ENCODE measurements at places on chromosomes 2 and 18. TPM values are rescaled to one million over a fixed set of nuclear protein-coding genes. Genes with fewer than 3 reads are reported as not detected.

Gene TGFA
- total RNA-seq: 1.9 TPM

Gene RBM45
- total RNA-seq: 12.0 TPM

Gene EFHD1
- total RNA-seq: 211 TPM

Gene SEMA4C
- total RNA-seq: 66.3 TPM

Gene TRIM54
- 0.41 TPM for total RNA-seq

Gene CAVIN2
- 15.0 TPM for total RNA-seq

Gene ADCYAP1
- total RNA-seq: 1.3 TPM

Gene PCARE
- not detected for total RNA-seq

Gene MCM6
- total RNA-seq: 16.9 TPM

Gene SERPINB7
- 0.14 TPM for total RNA-seq

Gene ABCG8
- not detected for total RNA-seq

Gene APOB
- total RNA-seq: 4.7 TPM

DNA sequence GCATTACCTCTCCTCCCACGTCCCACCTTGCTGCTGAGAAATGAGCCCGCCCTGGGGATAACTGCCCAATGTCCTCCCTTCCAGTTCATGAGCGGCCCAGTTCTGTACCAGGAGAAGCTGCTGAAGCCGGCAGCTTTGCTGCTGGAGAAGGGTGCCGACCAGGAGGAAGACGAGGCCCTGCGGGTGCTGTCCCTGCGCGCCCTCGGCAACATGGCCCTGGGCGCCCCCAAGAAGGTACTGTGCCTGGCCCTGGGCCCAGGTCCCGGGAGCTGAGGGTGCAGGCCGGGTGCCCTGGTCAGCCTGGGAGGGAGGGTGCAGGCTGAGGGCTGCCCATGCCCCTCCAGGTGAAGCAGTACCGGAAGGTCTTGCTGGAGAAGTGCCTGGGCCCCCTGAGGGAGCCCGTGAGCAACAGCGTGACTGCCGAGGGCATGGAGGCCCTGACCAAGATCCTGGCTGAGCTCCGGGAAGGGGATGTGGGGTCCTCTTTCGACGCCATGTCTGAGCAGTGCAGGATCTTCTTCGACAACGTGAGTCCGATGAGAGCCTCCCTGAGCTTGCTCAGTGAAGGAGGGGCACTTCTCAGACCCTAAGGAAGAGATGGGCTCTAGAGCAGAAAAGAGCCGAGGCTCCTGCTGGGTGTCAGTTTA, 25.7 kb downstream of the HJURP start:
- DNase-seq: no peak

DNA sequence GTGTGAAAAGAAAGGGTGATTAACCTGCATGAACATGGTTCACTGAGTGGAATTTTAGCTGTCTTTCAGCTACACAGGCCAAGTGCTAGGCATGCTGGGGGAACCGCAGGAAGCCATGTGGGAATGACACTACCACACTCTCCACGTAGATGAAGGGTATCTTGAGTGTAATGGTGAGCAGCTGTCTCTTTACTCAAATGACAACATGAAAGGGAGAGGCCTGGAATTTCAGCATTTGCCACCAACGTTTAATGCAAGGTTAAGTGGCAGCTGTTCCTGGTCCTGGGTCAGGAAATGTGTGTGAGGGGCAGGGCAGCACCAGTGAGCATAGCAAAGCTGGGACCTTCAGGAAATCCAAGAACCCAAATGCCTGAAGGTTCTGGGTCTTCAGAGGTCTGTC, 588.4 kb downstream of the SLC4A3 start:
- no peak for DNase-seq

DNA sequence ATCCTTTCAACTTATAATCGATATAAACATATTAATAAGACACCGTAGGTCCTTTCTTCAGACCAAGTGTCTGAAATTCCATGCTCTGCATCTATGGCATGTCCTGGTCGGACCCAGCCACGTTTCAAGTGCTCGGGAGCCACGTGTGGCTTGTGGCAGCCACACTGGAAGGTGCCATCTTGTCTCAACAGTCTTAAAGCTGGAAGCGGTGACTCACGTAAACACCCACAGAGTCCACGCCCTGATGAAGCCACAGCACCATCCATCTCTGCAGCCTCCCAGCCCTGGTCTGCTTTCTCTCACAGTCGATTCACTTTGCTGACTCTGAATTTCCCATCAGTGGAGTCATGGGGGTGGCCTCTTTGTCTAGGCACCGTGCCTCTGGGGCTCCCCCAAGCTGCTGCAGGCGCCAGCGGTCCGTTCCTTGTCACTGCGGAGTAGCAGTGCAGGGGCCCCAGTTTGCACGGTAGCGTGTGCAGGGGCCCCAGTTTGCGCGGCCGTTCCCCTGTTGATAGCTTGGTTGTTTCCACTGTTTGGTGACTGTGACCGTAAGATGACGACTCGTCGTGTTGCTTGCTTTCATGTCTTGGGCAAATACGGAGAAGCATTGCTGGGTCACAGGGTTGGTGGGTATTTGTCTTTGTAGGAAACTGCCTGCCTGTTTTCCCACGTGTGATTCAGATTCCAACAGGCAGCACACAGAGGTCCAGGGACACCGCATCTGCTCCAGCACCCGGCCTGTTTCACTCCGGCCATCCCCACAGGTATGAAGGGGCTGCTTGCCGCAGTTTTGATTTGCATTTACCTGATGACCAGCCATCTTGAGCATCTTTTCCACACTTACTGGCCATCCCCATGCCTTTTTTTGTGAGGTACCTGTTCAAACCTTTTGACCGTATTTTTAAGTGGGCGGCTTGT, 240.3 kb downstream of the HDAC4 start:
- DNase-seq: no peak

DNA sequence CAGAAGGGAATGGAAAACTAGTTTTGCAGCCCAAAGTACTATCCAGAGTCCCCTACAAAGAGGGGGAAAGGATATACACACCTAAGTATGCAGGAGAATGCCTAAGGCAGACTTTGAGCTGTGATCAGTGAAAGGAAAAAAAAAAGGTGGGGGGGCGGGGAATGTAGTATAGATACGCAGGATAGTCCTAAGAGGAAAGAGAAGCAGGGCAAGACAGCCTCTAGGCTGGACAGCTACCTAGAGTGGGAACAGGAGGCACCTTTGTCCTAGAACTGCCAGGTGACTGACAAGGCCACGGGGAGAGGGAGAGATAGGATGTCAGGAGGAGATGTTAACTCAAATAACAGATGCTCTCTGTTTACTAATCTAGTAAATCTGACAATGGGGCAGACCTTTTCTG, 6.0 kb downstream of the REEP1 start:
- no peak for DNase-seq

DNA sequence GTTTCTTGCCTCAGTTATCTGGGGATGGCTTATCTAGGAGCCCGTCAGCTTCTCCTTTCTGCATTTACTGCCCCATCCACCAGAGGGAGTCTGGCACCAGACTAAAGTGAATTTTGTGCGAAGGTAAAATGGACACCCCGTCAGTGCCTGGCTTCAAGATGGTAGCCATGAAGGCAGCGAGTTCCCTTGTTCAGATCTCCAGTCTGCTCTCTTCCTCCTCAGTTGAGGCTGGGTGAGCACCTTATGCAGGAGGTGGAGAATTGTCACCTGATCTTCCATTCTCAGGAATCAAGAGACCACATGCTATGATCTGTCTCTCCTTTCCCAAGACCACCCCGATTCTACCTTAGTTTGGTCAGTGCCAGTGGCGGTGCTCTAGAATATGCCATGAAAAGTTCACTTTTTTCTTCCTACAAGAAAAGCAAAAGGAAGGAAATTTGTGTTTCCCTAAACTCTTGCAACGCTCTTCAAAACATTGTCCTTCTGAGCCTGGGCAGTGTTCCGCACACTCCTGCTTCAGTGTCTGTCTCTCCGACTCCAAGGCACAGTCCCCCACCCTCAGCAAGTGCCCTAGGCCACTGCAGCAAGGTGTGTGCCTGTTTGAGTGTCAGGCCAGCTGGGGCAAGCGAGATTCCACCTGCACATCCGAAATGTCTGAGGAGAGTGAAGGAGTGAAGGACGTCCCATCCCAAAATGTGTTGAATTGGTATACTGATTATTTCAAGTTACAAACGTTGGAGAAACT, 168.6 kb downstream of the SS18 start:
- no peak for DNase-seq

DNA sequence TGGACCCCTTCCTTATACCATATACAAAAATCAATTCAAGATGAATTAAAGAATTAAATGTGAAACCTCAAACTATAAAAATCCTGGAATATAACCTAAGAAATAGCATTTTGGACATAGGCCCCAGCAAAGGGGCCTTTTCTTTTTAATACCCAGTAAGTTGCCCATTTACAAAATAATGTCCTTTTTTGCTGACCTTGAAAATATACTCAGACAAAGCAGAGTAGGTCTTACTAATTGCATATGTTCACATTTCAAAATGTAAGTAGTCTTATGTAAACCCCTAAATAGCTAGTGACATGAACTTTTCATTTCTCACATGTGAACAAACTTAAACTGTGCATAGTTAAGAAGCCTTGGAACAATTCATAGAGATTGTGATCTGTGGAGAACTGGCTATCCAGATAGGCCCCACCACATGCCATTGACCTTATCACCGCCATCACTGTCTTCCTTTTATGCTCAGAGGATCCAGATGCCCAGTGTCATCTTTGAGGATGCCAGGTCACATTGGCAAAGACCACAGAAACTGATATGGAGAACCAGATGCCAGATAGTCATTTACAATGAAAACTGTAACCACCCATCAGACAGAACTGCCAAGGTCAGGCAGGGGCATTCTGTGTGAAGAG, 282.4 kb upstream of the RAB12 start:
- no peak for DNase-seq

- no peak for DNase-seq
These were observed at the start of gene PRLH for GRCh38 chr2:237566401-237567235. Gene PRLH (plus strand): TSS chr2:237566574. CDS start chr2:237566574, 0 bp downstream.

- no peak for DNase-seq
These were observed 260.0 kb downstream of the ASXL3 start for GRCh38 chr18:33838054-33838453.

- DNase-seq: no peak
These were observed 90.1 kb downstream of the ACVR1 start for GRCh38 chr2:157785866-157786662.

- DNase-seq: no peak
These were observed 19.6 kb downstream of the UGP2 start for GRCh38 chr2:63861220-63861822.

GRCh38 chr18:70372450-70373041, 83.7 kb downstream of the SOCS6 start:
- no peak for DNase-seq

All from thoracic aorta (tissue), 2 donors.